Stimulated activated CD8-positive, alpha-beta memory T cell treated with anti-CD3 and anti-CD28 coated beads, Interleukin-4, amount 100 ng/mL, for 4 hours (primary cell): ENCODE measurements at places on chromosomes 11 and 22.

DNA sequence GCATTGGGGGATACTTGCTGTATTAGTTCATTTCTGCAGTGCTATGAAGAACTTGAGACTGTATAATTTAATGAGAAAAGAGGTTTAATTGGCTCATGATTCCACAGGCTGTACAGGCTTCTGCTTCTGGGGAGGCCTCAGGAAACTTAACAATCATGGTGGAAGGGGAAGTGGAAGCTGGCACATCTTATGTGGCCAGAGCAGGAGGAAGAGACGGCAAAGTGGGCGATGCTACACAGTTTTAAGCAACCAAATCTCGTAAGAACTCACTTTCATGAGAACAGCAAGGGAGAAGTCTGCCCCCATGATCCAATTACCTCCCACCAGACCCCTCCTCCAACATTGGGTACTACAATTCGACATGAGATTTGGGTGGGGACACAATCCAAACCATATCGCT, 55.1 kb downstream of the TMPRSS5 start:
- no peak for DNase-seq

DNA sequence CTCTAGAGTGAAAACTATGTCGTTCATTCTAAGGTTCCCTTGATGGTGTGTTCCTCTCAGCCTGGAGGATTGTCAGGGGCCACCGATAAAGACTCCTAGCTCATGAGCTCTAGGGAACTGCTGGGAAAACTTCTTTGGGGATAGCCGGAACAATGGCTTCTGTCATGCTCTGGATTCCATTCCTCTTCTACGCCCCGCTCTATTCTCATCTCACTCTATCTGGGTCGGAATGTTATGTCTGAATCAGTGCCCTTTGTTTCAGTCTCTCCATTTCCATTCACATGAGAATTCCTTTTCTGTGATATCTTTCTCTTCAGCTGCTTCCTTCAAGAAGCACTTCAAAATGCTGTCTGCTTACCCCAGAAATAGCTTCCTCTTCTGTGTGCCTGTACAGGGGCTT, 16.9 kb upstream of the SLCO2B1 start:
- no peak for DNase-seq

DNA sequence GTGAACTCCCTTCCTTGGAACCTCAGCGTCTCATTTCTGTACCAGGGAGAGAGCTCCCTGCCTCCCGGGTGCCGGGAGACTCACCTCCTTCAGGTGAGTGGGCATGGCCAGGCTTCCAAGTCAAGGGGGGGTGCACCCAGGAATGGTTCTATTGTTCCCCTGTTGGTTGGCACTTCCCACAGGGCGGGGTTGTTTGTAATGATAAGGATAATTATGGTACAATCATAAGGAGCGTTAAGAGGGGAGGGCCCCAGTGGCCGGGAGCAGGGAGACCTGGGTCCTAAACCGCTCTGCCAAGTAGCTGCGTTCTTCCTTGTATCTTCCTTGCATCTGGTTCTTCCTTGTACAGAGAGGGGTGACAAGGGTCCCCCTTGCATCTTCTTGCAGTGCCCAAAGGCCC, 79.1 kb downstream of the LRRC32 start:
- DNase-seq, result no peak

GRCh38 chr22:47391169-47392053, 629.0 kb downstream of the TBC1D22A start:
- no peak for DNase-seq
